ENCODE measurements at places on chromosomes 11 and 22.

- no peak for DNase-seq
These were observed 43.4 kb upstream of the CSNK2A3 start for GRCh38 chr11:11396301-11397035.

- DNase-seq: no peak
These were observed 12.2 kb downstream of the BCL9L start for GRCh38 chr11:118913411-118914125.

DNA sequence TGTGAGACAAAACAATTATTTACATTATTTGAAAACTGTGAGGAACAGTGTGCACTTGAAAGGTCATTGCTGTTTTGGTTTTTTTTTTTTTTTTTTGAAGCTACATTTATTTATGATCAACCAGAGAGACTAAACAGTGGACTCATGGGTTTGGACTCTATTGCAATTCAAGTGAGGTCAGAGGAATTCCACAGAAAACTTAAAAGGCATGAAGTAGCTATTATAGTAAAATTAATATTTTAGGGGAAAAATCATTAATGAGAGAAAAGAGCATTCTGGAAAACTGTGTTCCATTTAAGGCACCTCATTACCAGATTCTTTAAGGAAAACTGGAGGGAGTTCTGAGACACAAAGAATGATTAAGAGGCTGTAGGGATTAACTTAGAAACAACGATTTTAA, 102.8 kb downstream of the WNT11 start:
- DNase-seq: no peak

- no peak for DNase-seq
These were observed 15.3 kb upstream of the LRRC32 start for GRCh38 chr11:76685831-76686230.

- no peak for DNase-seq
These were observed 274.0 kb downstream of the SOX6 start for GRCh38 chr11:16082095-16083055.

GRCh38 chr22:46583571-46583970, 36.6 kb upstream of the GRAMD4 start:
- no peak for DNase-seq

DNA sequence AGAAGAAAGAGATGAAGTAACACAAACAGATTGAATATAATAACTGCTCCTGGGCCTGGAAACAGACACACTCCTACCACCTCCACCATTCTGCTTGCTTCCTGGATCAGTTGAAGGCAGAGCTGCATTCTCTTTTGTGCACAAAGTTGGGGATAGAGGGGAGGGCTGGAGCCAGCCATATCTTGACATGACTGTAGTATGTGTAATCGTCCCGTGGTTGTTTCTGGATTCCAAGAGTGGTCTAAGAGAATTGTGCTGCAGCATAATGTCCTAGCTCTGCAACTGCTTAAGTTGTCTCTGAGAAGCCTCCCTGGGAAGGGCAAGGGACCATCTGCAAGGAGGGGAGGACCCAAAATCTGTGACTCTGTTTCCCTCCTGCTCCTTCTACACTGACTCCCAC, 3.2 kb downstream of the CRY2 start:
- DNase-seq: no peak

DNA sequence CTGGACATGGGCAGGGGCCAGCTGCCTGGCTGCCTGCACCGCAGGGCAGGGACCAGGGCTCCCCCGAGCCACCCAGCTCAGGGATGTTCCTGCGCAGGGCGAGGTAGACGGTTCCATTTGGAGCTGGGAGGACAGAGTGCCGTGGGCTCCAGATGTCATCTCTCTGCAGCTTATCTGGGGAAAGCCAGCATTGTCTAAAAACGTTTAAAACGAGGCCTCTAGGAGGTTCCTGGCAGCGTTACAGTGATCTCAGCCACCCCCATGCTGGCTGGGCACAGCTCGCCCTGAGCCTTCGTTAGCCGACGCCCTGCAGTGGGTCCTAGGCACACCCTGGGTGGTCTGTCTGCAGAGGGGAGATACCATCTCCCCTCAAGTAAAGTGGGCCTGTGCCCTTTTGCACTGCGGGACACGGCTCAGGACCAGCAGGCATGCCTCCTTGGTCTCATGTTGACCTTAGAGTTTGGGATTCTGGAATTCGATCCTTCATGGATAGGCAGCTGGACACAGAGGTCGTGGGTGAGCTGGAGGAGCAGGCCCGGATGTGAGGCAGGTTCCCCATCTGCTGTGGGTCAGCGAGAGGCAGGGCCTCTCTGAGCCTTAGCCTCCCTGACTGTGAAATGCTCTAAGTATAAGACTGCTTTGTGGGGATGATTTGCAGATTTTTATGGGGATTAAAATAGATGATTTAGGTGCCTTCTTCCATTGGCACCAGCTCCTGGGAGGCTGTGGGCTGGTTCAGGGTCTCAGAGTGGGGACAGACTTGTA, 14.1 kb downstream of the SYNGR1 start:
- no peak for DNase-seq

DNA sequence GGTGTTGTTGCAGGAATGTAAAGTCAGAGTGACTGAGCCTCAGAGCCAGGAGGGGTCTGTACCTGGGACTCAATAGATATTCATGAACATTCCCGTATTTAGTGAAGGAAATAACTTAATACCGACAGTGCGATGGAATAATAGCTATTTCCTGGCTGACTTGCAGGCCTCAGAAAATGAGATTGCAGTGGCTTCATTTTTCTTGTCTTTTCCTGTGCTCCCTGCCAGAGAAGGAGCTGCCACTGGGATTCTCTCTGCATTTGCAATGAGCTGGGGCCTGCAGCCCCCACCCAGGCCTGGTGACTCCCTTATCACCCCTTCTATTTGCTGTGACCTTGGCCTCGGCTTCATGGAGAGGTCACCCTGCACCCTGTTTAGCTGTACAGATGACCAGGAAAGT, 173.4 kb downstream of the MIAT start:
- DNase-seq: no peak

DNA sequence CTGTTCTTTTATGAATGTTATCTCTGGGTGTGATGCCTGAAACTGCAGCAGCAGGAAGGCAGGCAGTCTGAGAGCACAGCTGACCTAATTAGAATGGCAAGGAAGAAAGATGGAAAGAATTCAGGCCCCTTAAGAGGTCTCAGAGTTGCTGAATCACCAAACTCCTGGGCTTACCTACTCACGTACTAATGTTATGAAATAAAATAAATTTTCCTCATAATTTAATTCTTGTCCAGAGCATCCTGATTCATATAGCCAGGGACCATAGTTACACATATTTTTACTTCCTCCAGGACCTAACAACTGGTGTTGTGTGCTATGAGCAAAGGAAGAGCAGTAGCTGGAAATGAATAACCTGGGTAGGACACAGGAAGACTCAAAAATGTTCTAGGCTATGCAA, 41.9 kb downstream of the SNX19 start:
- DNase-seq: no peak

DNA sequence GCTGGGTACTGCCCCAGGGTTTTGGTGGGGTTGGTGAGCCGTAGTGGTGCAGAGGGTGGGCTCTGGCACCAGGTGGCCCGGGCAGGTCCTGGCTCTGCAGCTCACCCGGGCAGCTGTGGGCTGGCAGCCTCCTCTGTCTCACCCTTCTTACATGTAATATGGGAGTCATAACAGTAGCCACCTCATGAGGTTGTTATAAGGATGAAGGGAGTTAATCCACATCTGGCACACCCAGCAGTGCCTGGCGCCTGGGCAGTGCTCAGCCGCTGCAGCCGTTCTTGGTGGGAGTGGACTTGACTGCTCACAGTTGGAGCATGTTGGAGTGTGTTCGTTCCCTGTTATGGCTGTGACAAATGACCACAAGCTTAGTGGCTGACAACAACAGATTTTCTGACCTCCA, 28.7 kb downstream of the IGHMBP2 start:
- no peak for DNase-seq

- no peak for DNase-seq
These were observed 253.1 kb downstream of the CADM1 start for GRCh38 chr11:115251126-115251525.

DNA sequence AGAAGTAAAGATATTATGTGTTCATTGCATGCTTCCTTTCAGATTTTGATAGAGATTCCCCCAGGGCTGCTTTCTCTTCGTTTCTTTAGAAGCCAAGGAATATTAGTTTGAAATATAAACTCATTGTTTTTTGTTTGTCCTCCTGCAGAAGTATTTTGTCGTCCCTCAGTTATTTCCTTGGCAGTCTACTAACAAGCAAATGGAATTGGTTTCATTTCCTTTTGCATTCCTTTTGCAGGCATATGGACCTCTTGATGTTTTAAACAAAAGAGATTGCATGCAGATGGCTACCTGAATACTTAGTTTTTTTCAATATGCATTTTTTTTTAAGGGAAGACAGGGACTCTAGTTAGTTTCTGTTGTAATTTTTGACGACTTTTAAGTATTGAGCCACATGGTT, 62.2 kb downstream of the BCL2L13 start:
- no peak for DNase-seq

DNA sequence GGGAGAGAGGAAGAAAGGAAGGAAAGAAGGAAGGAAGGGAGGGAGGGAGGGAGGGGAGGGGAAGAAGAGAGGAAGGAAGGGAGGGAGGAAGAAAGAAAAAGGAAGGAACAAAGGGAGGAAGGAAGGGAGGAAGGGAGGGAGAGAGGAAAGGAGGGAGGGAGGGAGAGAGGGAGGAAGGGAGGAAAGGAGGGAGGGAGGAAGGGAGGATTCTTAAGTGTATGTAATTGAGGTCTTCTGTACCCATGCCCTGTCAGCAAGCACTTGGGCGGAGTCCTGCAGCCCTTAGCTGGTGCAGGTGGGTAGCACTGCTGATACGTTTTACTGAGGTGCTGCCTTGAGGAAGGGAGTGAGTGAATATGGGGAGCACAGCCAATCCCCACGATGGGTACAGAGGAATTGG, 56.9 kb upstream of the RASD2 start:
- DNase-seq: no peak

DNA sequence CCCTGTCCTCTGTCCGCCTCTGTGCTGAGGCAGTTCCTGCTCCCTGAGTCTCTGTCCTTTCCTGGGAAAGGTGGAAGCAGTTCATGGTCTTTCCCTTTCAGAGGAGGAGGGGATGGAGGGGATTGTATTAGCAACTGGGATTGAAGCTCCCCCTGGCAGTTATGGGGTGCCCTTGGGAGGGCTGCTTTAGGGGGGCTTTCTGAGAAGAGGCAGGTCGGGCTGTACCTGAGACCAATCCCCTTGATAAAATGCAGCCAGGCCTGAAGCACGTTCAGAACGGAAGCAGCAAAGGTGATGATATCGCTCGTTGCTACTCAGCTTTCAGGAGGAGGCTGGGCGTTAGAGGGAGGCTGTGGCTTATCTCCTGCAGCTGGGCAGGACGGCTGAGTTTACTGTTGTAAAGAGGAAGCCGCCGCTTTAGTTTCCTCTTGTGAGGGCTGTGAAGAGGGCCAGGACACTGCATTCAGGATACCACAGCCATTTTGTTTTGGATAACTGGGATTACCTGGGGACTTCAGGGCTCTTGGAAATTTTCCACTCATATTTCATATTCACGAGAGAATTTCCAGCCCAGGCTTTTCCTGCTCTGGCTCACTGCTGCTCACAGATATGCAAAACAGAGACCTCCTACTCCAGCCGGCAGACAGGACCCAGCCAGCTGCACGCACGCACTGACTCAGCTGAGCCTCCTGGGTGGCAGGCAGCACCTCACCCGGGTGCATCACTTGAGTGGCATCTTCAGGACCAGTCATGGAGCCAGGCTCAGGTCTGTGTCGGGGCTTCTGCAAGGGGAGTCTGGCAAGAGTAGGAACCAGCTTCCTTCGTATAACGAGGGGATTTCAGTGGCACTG, 798 bp downstream of the AMPD3 start:
- DNase-seq: no peak

GRCh38 chr11:22674470-22675439, 8.3 kb downstream of the GAS2 start:
- DNase-seq: no peak

GRCh38 chr11:7609015-7609414, 64.3 kb downstream of the CYB5R2 start:
- DNase-seq: no peak

- DNase-seq: no peak
These were observed 64.4 kb downstream of the NAV2 start for GRCh38 chr11:19777039-19777376.

DNA sequence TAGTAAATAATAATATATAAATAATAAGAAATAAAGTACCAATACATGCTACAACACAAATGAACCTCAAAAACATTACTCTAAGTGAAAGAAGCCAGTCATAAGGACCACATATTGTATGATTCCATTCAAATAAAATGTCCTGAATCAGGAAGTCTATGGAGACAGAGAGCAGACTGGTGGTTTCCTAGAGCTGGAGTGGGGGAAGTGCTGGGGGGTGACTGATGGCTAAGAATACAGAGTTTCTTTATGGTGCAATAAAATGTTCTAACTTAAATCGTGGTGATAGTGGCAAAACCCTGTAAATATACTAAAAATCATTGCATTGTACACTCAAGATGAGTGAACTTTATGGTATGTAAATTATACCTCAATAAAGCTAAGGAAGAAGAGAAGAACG, 376.5 kb downstream of the BUD13 start:
- no peak for DNase-seq

DNA sequence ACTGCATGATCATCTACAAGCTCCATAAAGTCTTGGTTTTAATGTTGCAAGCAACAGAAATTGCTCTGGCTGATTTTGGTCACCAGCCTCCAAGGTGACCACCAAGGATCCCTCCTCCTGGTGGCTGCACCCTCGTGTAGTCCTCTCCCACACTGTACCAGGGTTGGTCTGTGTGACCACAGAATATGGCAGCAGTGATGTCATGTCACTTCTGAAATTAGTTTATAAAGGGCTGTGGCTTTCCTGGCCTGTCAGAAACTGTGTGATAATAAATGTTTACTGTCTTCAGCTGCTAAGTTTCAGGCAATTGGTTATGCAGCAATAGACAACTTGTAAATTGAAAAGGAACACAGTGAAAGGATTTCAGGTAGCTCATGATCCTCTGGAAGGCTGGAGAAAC, 5.3 kb upstream of the PRDM11 start:
- DNase-seq: no peak

GRCh38 chr11:44973632-44974401, 23.1 kb upstream of the TP53I11 start:
- DNase-seq: no peak
